ENCODE measurements at places on chromosomes 5 and 9.
A peak's percentile ranks its signal among the peaks of the same experiment; 100 is the strongest.

DNA sequence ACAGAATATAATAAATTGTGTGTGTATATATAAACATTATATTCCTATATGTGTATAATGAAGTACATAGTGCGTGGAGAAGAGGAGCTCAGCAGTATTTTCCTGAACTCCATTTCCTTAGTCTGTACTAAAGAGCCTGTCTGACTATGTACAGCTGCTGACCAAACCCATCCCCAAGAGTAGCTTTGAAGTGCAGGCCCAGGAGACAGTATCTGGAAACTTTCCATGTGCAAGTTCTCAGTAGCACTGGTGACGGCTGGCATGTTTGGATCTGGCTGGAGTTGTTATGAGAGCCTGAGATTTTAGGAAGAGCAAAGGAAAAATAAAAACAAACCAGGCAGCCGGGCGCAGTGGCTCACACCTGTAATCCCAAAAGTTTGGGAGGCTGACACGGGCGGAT, 244.2 kb downstream of the RFK start:
- no peak for DNase-seq

DNA sequence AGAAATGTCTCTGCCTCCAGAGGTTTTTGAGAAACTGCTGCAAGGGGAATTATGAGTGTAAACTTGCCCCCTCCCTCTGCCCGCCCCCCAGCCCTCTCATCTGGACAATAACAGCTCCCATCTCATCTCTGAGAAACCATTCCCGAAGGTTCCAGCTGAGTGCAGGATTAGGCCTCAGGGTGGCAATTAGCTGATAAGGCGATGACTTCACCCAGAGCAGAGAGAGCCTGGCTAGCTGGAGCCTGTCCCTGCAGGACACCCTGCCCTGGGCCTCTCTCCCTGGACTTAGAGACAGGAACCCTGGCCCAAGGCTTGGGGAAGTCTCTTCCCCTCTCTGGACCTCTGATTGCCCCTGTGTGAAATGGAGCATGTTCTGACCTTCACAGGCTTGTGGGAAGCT, 45.7 kb upstream of the HAND1 start:
- DNase-seq = no peak

DNA sequence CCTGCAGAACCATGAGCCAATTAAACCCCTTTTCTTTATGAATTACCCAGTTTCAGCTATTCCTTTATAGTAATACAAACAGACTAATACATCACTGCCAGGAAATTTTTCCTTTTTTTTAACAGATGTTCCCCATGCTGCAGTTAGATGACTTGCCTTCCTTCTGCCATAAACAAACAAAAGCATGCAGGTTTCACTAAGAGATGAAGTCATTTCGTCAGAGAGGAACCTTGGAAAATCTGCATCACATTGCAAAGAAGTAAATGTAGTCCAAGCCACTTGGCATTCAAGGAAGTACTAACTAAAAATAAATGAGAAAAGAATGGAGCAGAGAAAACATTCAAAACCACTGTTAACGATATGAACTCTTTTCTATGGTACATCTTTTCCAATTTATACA, 194.1 kb upstream of the EFNA5 start:
- no peak for DNase-seq

DNA sequence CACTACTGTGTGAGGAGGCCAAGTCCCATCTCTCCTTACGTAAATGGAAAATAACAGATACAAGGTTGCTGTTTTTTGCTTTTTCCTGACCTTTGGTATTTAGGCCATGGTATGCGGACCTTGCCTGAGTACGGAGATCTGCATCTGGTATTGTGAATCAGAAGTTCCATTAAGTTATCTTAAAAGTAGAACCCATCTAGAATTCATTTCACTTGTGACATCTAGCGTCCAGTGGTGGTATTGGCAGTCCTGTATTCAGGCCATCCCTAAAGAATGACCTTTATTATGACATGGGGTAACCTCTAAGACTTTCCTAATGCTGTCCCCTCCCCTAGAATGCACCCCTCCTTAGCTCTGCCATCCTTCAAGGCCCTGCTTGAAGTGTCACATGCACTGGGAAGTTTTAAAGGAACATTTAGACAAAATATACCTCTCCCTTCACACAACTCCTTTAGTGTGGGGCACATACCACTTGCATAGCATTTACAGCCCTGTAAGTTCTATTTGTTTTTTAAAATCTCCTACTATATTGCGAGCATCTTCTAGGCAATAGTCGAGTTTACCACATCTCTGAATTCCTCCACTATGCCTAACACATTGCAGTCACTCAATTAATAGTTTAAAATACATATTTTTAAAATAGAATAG, 1.9 kb upstream of the SPDL1 start:
- peak; percentile 54 for DNase-seq

DNA sequence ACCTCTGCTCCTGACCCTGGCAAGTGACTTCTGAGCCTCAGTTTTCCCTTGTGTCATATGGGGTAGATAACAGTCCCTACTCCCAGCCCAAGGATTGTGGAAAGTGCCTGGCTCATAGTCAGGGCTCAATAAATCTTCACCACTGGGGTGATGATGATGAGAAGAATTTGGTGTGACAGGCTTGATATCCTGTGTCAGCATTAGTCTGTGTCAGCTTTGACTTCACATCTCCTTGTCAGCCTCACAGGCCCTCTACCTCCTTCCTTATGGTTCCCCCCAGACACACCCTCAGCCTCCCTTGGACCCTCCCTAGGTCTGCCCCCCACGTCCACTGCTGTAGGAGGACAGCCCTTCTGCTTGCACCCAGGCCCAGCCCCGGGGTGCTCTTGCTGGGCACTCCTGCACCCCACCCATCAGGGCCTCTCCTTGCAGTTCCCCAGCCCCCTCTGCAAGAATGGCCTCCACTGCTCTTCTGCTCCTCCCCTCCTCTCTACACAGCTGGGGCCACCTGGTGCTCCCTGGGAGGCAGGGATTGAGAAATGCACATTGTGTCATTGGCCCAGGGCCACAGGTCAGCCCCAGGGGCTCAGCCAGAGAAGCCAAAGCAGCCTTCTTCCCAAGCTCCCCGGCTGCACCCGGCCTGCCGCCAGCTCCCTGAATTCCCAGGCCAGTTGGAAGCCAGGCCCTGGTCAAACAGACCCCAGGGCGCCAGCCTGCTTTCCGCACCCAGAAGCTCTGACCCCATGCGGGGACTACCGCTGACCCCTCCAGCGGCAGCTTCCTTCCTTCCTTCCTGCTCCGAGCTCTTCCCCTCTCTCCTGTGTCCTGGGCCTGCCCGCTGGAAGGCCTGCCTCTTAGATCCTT, 7.7 kb downstream of the FGFR4 start:
- no peak for DNase-seq

GRCh38 chr9:110750272-110750671, 81.7 kb downstream of the MUSK start:
- DNase-seq = no peak

DNA sequence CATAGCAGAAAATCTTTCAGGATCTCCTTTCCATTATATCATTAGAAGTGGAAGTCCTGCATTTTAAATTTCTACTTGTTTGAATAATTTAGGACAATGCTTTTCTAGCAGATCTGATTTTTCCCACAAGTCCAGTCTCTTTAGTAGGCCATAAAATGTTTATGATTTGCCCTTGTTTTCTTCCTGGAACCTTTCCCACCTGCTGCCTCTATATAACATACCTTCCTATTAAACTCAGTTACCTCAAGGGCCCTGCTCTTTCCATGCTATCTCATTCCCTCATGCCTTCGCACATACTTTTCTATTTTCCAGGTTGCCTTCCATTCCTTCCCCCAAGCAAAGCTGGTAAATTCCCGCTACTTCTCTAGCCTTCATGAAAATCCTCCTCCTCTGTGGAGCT, 187.0 kb upstream of the EFNA5 start:
- DNase-seq = no peak

DNA sequence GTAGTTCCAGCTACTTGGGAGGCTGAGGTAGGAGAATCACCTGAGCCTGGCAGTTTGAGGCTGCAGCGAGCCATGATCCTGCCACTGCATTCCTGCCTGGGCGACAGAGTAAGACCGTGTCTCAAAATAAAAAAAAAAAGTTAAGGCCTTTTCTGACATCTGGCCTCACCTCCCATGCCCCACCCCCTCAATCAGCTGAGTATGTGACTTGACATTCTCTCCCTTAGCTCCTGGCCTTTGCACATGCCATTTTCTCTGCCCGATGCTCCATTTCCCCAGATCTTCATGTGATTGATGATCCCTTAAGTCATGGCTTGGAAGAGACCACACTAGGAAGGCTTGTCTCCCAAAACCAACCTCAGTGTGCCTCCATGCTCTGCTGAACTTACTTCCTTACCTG, 17.7 kb upstream of the TCOF1 start:
- DNase-seq = no peak

GRCh38 chr9:83208065-83208850, 145.3 kb upstream of the RASEF start:
- no peak for DNase-seq

DNA sequence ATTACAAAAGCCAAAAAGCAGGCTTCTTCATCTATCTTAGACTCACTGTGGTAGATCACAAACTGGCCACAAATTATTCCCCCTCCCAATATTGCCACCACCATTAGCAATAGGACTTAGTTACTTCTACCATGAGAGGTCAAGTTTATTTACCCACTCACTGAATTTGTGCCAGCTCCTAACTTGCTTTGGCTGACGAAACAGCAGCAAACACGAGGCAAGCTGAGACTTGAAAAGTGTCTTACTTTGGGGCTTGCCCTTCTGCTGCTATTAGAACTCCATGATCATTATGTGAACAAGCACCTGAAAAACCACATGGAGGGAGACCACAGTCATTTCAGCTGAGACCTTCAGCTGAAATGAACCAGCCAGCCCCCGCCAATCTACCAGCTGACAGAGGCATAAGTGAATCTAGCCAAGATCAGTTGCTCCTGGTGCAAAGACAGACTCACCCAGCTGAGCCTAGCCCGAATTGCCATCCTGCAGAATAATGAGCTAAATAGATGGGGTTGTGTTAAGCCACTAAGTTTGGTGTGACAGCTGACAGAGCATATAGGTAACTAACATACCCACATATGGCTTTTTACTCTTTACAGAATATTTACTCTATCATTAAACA, 5.7 kb downstream of the WDR41 start:
- no peak for DNase-seq

- DNase-seq = peak; percentile 69
These were observed 34.6 kb upstream of the TNIP1 start for GRCh38 chr5:151115272-151115905.

DNA sequence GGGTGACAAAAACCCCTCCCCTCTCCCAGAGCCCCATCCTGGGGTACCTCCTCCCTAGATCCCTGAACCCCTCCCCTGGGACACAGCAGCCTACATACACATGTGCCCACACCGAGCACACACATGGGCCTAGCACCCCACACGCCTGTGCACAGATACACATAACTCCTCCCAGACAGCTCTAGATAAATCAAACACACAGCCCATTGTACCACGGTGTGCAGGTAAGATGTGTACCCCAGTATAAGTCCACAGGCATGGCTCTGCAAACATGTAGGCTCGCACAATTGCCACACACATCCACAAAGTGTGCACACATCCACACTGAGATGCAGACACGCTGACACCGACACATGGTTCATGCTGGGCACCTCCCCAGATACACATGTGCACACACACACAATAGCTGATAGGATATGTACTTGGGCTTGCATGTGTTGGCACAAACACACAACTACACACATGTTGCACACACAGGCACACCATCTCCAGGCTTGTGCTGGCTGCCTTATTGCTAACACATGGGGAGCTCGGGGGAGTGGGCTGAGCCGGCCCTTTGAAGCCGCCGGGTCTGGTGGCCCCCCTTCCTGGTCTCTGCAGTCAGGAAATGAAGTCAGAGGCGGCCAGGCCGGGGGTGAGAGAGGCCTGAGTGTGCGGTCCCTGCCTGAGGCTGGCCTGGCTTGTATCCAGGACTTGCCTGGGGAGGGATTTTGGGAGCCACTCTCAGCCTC, 30.2 kb downstream of the GOLGA2 start:
- DNase-seq = no peak

GRCh38 chr5:143842920-143843319, 31.0 kb downstream of the HMHB1 start:
- no peak for DNase-seq

- no peak for DNase-seq
These were observed 60.0 kb downstream of the MAP1B start for GRCh38 chr5:72167257-72167656.

GRCh38 chr5:100828071-100828897, 74.8 kb downstream of the ST8SIA4 start:
- no peak for DNase-seq

DNA sequence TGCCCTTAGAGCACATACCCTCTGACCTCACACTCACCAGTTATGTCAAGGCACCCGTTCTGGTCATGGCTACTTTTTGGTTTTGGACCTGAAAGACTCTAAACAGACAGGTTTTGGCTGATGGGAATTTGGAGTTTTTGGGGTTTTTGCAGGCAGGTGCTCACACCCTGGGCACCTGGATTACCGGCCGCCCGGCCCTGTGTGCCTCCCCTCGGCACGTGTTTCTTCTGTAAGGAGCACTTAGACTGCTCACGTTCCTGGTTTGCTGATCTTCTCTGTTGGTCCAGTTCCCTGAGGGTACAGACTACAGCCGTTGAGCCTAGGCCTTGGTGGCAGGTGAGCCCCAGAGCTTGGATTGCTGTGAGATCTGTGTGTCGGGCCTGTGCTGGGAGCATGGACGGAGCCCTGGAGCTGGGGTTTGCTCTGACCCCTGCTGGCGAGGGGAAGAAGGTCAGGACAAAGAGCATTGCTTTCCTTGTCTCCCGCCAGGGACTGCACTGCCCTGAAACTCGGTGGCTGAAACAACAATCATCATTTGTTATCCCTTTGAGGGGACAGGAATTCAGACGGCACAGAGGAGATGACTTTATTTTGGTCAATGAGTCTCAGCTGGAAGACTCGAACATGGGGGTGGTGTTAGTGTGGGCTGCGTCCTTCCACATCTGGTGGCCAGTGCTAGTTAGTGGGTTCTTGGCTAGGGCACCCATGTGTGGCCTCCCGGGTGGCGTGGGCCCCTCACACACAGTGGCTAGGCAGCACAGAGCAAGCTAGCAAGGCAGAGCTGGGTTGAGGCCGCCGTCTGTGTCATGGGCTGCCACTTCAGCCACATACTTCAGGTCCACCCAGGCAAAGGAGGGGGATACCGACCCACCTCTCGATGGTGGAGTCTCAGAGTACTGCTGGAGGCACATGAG, 76.4 kb downstream of the EHMT1 start:
- no peak for DNase-seq

GRCh38 chr9:16282718-16283117, 587.8 kb downstream of the BNC2 start:
- DNase-seq = no peak

GRCh38 chr5:124782262-124782661, 35.8 kb upstream of the ZNF608 start:
- DNase-seq = no peak

DNA sequence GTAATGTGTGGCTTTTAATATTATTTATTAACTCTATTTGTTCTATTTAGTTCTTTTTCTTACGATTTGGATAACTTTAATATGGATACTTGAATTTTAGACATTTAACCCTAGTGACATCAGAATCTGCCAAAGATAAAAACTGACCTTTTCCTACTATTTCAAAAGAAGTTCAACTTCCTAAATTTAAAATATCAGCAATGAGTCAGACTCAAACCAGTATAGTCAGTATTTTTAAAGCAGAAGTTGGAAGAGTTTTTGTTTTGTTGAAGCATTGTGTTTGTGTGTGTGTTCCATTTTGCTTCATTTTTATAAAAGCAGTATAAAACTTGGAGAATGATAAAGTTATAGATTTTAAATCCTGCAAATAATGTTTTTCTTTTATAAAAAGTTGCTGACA, 251.8 kb upstream of the RASA1 start:
- no peak for DNase-seq

Data from omental fat pad (tissue), 4 donors.